ENCODE measurements at places on chromosomes 5 and 9.

GRCh38 chr9:99465231-99465907, 243.3 kb downstream of the SEC61B start:
- no peak for DNase-seq

- DNase-seq = peak; percentile 57
Measured at GRCh38 chr9:8486095-8486494, 686.5 kb upstream of the DMAC1 start.

DNA sequence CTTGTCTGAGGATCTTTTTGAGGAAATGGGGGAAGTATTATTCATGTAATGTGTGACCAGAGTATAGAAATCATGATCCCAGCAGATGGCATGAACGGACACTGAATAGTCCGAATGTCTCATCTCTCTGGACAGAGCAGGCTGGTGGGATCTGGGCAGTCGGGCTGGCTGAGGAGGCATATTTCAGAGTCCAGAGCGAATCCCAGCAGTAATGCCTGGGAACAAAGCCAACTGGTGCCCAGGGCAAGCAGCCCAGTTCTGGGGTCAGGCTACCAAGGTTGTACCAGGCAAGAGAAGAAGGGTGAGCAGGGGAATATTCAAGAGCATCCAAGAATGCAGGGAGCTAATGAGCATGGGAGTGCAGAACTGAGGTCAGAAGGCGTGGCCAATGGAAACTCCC, 306.4 kb downstream of the ZSWIM6 start:
- no peak for DNase-seq

- peak; percentile 56 for DNase-seq
Measured at GRCh38 chr9:16744394-16744793, 126.1 kb downstream of the BNC2 start.
